ENCODE measurements at places on chromosomes 1 and 21.

GRCh38 chr21:18104802-18105201 is 139.8 kb upstream of the CHODL start:
- DNase-seq, result no peak
- no peaks in the 10 kb centered on the region for H3K27me3 ChIP-seq
- no peaks in the 10 kb centered on the region for H3K36me3 ChIP-seq
- no peak overlapping the region for H3K4me3 ChIP-seq
- no peak overlapping the region for H3K27ac ChIP-seq

DNA sequence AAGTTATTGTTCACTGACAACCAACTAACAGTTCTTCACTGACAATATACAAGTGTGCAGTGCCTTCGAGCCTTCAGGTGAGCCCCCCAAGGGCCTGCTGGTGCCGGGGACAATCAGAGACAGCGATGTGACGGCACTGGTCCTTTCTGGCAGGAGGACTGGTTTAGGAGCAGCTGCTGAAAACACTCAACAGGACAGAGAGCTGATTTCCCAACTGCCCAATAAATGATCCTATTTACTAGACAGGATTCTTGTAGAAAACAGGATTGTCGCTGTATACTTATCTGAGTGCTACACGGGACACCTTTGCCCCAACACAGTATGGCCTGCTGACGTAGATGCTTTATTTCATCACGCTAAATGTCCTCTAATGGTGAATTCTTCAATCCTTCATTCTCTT is 65.4 kb downstream of the TP53BP2 start:
- peaks cover 26% of the 10 kb centered on the region for H3K4me1 ChIP-seq
- H3K27me3 ChIP-seq, result no peaks in the 10 kb centered on the region
- no peak overlapping the region for H3K4me3 ChIP-seq

- no peaks in the 10 kb centered on the region for H3K4me1 ChIP-seq
- H3K27ac ChIP-seq, result no peak overlapping the region
- DNase-seq, result no peak
- no peak overlapping the region for H3K4me3 ChIP-seq
- peaks cover 47% of the 10 kb centered on the region for H3K27me3 ChIP-seq
- no peaks in the 10 kb centered on the region for H3K36me3 ChIP-seq
Measured at GRCh38 chr21:41547111-41547510, 39.2 kb upstream of the TMPRSS2 start.

DNA sequence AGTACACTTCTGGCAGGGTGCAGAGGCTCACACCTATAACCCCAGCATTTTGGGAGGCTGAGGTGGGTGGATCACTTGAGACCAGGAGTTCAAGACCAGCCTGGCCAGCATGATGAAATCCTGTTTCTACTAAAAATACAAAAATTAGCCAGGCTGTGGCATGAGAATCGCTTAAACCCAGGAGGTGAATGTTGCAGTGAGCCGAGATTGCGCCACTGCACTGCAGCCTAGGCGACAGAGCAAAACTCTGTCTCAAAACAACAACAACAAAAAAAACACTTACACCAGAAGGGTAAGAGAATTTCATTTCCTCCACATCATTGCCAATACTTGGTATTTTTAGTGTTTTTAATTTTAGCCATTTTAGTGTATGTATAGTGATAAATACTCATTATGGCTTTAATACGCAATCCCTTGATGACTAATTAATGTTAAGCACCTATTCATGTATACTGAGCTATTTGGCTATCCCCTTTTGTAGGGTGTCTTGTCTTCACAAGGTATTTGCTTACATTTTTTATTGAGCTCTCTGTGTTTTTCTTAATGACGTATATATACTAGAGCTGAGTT is 77.1 kb upstream of the TNR start:
- H3K4me3 ChIP-seq, result no peak overlapping the region
- no peaks in the 10 kb centered on the region for H3K4me1 ChIP-seq
- H3K36me3 ChIP-seq, result no peaks in the 10 kb centered on the region
- H3K27me3 ChIP-seq, result peaks cover 18% of the 10 kb centered on the region
- no peak overlapping the region for H3K27ac ChIP-seq

GRCh38 chr1:200038981-200039848 is 11.7 kb downstream of the NR5A2 start:
- peak; percentile 71 for DNase-seq
- peak overlapping the region; percentile 87 for H3K4me3 ChIP-seq
- H3K4me1 ChIP-seq, result peaks cover 35% of the 10 kb centered on the region
- peaks cover 5% of the 10 kb centered on the region for H3K36me3 ChIP-seq

GRCh38 chr1:9278116-9278515 is 14.6 kb upstream of the SPSB1 start:
- H3K27ac ChIP-seq, result no peak overlapping the region
- no peaks in the 10 kb centered on the region for H3K36me3 ChIP-seq
- peaks cover 60% of the 10 kb centered on the region for H3K4me1 ChIP-seq
- peaks cover 6% of the 10 kb centered on the region for H3K27me3 ChIP-seq

DNA sequence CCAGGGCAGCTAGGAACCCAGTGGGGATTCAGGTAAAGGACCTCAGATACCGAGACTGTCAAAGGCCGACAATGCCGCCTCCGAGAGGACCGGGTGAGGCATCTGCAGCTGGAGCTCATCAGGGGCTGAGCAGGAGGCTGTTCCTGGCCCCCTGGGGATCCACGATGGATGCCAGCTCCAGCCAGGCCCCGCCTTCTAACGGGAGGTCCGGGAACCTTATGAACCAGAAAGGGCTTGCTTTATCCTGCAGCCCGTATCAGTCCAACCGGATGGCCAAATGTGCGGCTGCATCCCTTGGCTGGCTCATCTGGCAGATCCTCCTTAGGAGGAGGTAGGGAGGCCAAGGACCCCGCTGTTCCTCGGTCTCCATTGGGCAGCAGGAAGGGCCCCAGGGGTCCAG is 32.0 kb downstream of the SLC45A1 start:
- H3K27me3 ChIP-seq, result peaks cover 9% of the 10 kb centered on the region
- DNase-seq, result no peak
- H3K27ac ChIP-seq, result no peak overlapping the region
- H3K36me3 ChIP-seq, result peaks cover 24% of the 10 kb centered on the region
- peaks cover 71% of the 10 kb centered on the region for H3K4me1 ChIP-seq

DNA sequence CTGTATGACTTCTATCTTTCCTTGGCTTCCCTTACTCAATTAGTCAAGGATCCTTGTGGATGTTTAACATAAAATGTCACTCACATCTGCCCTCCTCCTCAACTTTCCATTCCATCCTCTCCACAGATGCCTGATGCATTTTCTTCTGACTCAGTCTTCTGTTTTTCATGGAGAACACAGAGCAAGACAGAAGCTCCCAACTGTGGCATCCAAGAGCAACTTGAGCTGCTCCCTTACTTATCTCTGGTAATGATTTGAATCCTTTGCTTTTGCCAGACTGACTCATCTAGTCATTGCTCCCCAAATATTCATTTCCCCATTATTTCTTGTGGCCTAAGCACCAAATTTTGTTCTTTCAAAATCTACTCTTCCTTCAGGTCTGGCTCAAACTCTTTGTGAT is 120.6 kb downstream of the LYPLAL1 start:
- no peak overlapping the region for H3K4me3 ChIP-seq
- peaks cover 24% of the 10 kb centered on the region for H3K36me3 ChIP-seq
- no peak for DNase-seq
- no peak overlapping the region for H3K27ac ChIP-seq
- no peaks in the 10 kb centered on the region for H3K27me3 ChIP-seq

- DNase-seq, result no peak
- H3K4me3 ChIP-seq, result no peak overlapping the region
- H3K4me1 ChIP-seq, result peaks cover 11% of the 10 kb centered on the region
- no peaks in the 10 kb centered on the region for H3K36me3 ChIP-seq
- H3K27me3 ChIP-seq, result peaks cover 16% of the 10 kb centered on the region
- H3K27ac ChIP-seq, result no peak overlapping the region
Measured at GRCh38 chr1:24694380-24694843, 50.8 kb upstream of the CLIC4 start.

DNA sequence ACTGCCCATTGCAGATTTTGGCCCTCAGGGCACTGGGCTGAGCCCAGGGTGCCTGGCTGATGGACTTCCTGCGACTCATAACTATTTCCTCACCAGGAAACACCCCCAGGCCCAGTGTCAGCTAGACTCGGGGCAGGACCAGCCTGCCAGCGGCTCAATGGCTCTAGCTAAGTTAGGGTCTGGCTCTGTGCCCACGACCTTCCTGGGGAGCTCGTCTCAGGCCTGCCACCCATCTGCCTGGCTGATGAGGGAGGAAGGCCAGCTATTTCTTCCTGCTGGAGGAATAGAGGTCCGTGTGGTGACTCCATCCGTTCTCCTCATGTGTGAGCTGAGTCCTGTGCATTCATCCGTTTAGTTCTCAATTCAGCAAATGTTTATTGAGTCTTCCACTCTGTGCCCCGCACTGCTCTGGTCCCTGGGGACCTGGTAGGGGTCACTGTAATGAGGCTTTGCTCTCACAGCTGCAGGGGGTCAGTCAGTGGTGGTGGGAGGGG is 44.5 kb downstream of the KIRREL1 start:
- peaks cover 32% of the 10 kb centered on the region for H3K36me3 ChIP-seq
- DNase-seq, result peak; percentile 44
- H3K27ac ChIP-seq, result peak overlapping the region; percentile 96
- peaks cover 7% of the 10 kb centered on the region for H3K27me3 ChIP-seq
- H3K4me3 ChIP-seq, result no peak overlapping the region

GRCh38 chr1:39896909-39897685 is 4.6 kb downstream of the MYCL start:
- no peak for DNase-seq
- peaks cover 9% of the 10 kb centered on the region for H3K27me3 ChIP-seq
- H3K36me3 ChIP-seq, result no peaks in the 10 kb centered on the region

- no peak overlapping the region for H3K4me3 ChIP-seq
- H3K4me1 ChIP-seq, result peaks cover 11% of the 10 kb centered on the region
- no peaks in the 10 kb centered on the region for H3K36me3 ChIP-seq
- peaks cover 21% of the 10 kb centered on the region for H3K27me3 ChIP-seq
Measured at GRCh38 chr21:37041706-37042271, 31.1 kb downstream of the PIGP start.

GRCh38 chr21:45029948-45030681 is 44.3 kb upstream of the ADARB1 start:
- peaks cover 60% of the 10 kb centered on the region for H3K4me1 ChIP-seq
- no peaks in the 10 kb centered on the region for H3K36me3 ChIP-seq
- H3K4me3 ChIP-seq, result no peak overlapping the region

DNA sequence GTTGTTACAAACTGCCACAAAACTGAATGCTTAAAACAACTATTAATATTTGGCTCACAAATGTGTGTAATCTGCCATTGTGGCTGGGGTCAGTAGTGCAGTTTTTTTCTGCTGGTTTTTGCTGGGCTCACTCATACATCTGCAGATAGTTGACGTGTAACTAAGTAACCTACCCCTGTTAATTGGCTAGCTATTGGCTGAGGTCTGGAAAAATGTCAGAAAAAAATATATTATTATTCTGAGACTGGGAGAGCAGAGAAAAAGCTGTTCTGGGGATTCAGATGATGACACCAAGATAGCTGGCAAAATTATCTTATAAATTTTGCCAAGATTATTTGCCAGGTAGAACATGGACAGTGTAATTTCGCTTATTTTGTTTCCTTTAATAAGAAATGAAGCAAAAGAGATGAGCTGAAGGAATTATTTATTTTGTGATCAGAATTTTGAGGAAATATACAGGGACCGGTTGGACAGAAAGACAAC is 616.1 kb upstream of the ADAMTS5 start:
- no peaks in the 10 kb centered on the region for H3K36me3 ChIP-seq
- H3K4me3 ChIP-seq, result no peak overlapping the region
- no peak overlapping the region for H3K27ac ChIP-seq
- H3K27me3 ChIP-seq, result no peaks in the 10 kb centered on the region

DNA sequence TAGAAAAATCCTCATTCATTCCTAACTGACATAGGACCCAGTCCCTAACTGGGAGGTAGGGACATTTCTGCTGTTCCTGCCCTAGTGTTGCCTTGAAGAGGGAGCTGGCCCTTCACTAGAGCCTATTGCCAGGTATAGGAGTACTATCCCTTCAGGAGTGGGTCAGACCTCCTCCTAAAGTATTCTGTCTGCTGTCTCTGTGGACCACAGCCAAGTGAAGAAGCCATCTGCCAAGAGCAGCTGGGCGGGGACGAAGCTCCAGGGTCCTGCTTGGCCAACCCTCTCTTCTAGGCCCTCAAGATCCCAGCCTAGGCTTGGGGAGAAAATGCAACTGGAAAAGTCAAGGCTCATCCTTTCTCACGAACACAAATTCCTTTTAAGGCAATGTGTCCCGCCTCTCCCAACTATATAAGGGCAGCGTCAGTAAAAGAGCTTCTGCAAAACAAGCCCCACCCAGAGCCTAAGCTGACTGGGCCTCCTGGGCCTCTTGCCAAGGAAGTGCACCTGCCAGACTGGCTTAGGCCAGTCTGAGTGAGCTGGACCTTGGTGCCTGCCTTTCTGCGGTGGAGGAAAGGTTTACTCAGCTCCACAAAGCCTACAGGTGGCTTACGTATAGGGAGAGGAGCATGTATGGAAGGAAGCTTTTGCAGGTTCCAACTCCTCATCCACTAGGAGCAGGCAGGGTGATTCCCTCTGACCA is 638 bp upstream of the TUFT1 start:
- H3K4me1 ChIP-seq, result peaks cover 35% of the 10 kb centered on the region
- no peak for DNase-seq
- peak overlapping the region; percentile 94 for H3K4me3 ChIP-seq
- no peak overlapping the region for H3K27ac ChIP-seq

- DNase-seq, result no peak
- peaks cover 26% of the 10 kb centered on the region for H3K36me3 ChIP-seq
- H3K4me1 ChIP-seq, result no peaks in the 10 kb centered on the region
- no peak overlapping the region for H3K4me3 ChIP-seq
- no peaks in the 10 kb centered on the region for H3K27me3 ChIP-seq
Measured at GRCh38 chr1:180754453-180754852, 122.6 kb downstream of the XPR1 start.

GRCh38 chr1:200681231-200681630 is 11.5 kb upstream of the DDX59 start:
- H3K4me1 ChIP-seq, result no peaks in the 10 kb centered on the region
- H3K27me3 ChIP-seq, result no peaks in the 10 kb centered on the region
- DNase-seq, result no peak
- no peak overlapping the region for H3K4me3 ChIP-seq

DNA sequence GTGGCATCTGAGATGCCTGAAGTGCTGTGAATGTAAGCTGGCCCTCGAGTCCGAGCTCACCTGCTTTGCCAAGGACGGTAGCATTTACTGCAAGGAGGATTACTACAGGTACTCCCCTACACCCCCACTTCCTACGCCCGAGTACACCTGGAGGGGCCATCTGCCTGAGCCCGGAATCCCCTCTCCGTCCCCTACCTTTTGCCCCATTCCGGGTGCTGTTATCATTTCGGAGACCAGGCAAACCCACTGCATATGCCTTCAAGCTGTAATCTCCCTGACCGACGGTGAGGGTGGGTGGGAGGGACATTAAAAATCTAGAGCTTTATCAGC is 2.9 kb downstream of the LHX9 start:
- no peaks in the 10 kb centered on the region for H3K36me3 ChIP-seq
- DNase-seq, result no peak
- no peak overlapping the region for H3K27ac ChIP-seq
- H3K27me3 ChIP-seq, result peaks cover 98% of the 10 kb centered on the region
- H3K4me3 ChIP-seq, result no peak overlapping the region

DNA sequence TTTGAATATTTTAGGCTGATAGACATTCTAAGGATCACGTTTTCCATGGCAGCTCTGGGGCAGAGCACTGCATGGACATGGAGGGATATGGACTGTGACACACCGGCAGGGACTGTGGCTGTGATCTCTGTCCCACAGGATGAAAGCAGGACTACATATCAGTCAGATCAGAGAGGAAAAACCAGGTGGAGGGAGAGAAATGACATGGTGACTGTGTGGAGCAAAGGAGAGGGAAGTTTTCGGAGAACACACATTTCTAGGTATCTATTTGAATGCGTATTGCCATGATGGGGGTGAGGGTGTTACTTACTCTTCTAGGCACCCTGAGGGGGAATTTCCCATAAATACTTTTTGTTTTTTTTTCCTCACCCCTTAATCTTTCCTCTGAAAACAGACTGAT is 3.2 kb upstream of the CD1C start:
- peaks cover 11% of the 10 kb centered on the region for H3K27me3 ChIP-seq
- no peak for DNase-seq
- no peaks in the 10 kb centered on the region for H3K36me3 ChIP-seq

Measured in nephron progenitor cell (in vitro differentiated cells).